Esophagus squamous epithelium (tissue), 5 donors: ENCODE measurements at places on chromosomes 11 and 22.

GRCh38 chr22:28984482-28985158, 77.0 kb downstream of the C22orf31 start:
- DNase-seq = no peak

- no peak for DNase-seq
Observed at GRCh38 chr11:11247086-11247485, 106.0 kb downstream of the CSNK2A3 start.

GRCh38 chr11:126370016-126370415, 14.5 kb downstream of the ST3GAL4 start:
- DNase-seq = no peak

- DNase-seq = no peak
Observed at GRCh38 chr11:96614846-96615245, 225.0 kb downstream of the JRKL start.

- no peak for DNase-seq
Observed at GRCh38 chr22:41264408-41264941, 21.5 kb downstream of the RANGAP1 start.

- DNase-seq = no peak
Observed at GRCh38 chr22:29700900-29701154, 19.0 kb upstream of the CABP7 start.

DNA sequence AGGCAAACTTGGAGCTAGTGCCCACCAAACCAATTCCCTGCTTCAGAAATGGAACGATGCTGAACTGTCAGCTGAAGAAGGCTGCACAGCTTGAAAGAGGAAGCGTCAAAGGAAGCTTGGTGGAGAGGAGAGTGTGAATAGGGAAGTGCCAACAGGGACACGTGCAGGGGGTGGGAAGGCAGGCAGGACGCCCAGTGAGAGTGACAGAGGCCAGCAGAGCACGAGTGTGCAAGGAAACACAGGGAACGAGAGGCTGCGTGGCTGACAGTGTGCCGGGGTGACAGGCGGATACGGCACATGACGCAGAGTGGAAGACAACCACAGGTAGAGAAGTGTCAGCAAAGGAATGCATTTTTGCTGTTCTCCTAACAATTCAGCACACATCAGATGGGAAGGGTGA, 196.4 kb downstream of the LARGE1 start:
- no peak for DNase-seq

- no peak for DNase-seq
Observed at GRCh38 chr11:122813176-122813893, 25.0 kb upstream of the CRTAM start.

GRCh38 chr11:93655047-93655446, 6.4 kb upstream of the CEP295 start:
- DNase-seq = no peak

- DNase-seq = no peak
Observed at GRCh38 chr11:125457814-125458343, 38.2 kb downstream of the FEZ1 start.

- no peak for DNase-seq
Observed at GRCh38 chr11:125393331-125393730, 102.7 kb downstream of the FEZ1 start.
